ENCODE measurements at places on chromosomes 5 and 9.

- no peak for ATAC-seq
Observed at GRCh38 chr9:127180457-127181314, 58.3 kb upstream of the ANGPTL2 start.

- ATAC-seq = no peak
Observed at GRCh38 chr5:169974121-169974770, 6.0 kb downstream of the INSYN2B start.

GRCh38 chr5:93723005-93723404 lies 18.4 kb downstream of the POU5F2 start:
- no peak for ATAC-seq

DNA sequence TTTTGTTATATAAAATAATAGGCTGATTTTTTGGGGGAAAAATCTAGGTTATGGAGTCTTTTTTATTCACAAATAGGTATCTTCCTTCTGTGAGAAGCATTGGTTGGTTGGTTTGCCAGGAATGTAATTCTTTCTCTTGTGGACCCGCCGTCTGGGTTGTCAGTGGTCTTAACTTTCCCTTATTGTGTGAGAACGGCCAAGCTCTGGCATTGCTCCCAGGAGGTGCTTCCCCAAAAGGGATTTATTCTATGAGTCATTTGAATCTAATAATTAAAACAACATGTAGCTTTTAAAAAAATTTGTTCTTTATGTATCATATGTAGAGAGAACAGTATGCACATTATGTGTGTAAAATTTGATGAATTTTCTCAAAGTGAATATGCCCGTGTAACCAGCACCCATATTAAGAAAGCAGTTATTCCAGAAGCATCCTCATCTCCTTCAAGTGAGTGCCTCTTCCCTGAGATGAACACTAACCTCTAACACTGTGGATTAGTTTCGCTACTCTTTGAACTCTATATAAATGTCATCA lies 114.4 kb downstream of the MAST4 start:
- no peak for ATAC-seq

- ATAC-seq = no peak
Observed at GRCh38 chr9:123530244-123530643, 174.2 kb downstream of the CRB2 start.

- no peak for ATAC-seq
Observed at GRCh38 chr5:15797116-15797515, 297.1 kb downstream of the FBXL7 start.

- ATAC-seq = no peak
Observed at GRCh38 chr5:175815126-175815913, 56.1 kb upstream of the CPLX2 start.

GRCh38 chr9:109245310-109245897 lies 75.5 kb downstream of the EPB41L4B start:
- no peak for ATAC-seq

DNA sequence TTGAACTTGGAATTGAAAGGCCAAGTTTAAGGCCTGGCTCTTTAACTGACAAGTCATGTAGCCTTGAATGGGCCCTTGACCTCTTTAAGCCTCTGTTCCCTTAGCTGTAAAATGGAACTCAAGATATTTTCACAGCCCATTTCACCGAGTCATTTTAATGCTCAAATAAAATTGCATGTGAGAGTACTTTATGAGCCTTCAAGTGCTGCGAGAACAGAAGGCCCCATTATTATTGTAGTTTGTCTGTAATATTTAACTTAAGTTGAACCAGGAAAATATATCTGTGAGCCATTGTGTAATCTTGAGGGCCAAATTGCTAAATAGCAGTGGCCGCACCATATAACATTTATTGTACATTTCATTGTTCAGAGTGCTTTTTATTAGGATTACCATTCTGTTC lies 249.9 kb downstream of the NTRK2 start:
- no peak for ATAC-seq

GRCh38 chr5:67010684-67011409 lies 185.8 kb downstream of the CD180 start:
- ATAC-seq = no peak

DNA sequence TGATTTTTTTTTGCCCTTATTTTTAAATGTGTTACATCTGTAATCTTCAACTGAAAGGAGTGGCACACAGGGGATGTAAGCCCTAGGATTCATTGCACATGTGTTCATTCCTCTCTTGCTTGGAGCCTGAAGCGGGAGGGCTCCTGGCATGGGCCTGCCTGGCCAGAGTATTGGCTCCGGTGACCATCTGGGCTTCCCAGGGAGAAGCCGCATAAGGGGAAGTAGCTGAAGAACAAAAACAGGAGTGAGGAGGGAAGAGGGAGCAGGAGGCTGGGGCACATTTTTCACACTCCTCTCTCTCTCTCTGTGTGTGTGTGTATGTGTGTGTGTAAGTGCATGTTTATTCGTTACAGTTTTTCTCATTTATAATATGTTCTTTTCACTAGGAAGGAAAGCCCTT lies 269.9 kb downstream of the PRR16 start:
- no peak for ATAC-seq

GRCh38 chr5:78899922-78900362 lies 85.2 kb downstream of the ARSB start:
- ATAC-seq = no peak

DNA sequence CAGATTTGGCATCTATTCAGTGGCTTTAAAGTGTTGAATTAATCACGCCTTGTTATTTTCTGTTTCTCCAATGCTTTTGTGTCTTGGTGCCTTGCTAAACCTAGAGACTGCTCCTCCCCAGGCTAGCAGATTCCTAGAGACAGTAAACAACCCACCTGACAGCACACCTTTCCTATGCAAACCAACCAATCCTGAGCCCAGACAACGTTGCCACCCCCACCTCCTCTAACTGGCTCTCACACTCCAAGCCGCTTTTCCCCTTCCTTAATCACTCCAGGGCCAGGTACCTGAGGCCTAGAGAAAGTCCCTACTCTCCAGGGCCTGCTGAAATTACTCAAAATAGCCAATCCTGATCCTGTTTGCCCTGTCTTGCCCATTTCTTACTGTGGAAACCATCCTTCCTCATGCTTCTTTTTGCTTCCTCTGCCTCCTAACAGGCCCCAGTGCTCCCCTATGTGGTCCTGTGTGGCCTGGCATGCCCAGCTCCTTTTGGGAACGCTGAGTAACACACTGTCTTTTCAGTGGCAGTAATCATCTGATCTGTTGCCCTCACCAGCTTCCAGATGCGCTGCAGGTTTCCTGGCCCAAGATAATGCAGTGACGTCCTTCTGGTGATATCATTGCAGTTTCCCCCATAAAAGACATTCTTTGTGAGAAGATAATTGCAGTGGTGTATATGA lies 53.4 kb downstream of the GAS1 start:
- no peak for ATAC-seq

DNA sequence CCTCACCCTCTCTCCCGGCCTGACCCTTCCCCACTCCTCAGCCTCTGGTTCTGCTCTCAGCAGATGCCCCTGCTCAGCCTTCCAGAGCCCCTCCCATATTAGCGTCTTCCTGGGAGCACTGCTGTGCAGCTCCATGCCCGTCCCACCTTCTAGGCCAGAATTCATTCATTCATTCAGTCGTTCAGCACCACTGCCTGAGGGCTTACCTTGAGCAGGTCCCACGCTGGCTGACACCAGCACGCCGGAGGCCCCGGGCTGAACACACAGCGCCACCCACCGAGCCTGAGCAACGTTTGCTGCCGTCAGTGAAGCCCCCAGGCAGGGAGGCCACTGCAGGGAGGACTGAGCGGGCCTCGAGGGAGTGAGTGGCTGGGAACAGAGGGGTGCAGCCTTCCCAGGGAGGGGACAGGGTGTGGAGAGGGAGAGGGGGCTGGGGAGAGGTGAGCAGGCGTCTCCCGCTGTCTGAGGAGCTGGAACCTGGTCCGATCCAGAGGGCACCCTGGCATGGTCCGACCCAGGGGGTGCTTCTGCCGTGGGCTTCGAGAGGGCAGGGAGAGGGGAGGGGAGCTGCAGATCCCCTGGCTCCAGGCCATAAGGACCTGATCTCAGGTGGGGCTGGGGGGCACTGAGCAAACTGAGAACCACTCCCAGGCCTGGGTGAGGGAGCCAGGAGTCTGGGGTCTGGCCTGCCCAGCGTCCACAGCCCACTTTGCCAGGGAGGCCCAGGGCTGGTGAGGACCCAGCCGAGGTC lies 98.8 kb upstream of the RAPGEF1 start:
- ATAC-seq = no peak

DNA sequence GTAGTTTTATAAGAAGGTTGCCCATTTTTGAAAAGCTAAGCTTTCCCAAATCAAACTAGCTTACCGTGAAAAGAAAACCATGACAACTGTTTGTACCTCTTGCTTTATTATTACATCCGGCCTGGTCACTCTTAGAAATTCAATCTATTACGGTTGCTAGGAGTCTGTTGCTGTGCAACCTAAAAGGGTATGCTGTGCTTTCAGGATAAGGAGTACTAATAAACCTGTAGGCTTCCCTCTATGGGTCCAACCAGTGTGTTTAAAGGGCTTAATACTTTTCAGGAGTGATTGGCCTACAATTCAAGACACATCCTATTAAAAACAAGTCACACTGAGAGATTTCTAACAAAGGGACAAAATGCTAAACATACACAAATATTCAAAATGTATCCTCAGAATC lies 27.1 kb downstream of the RFX3 start:
- no peak for ATAC-seq

DNA sequence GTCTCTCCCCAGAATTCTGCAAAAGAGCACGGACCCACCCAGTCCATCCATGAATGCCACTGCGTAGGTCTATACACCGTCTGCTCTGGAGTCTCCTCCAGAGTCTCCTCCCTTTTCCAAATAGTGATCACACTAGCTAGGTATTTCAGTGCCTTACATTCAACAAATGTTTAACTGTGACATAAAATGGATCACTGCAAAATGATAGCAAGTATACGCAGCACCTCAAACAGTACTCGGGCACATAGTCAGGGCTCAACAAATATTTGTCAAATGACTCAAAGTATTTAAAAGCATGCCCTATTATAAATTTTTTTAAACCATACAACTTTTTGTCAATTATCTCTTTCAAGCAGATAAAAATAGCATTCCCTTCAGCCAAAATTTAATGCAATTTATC lies 60.5 kb downstream of the TLE1 start:
- ATAC-seq = no peak

DNA sequence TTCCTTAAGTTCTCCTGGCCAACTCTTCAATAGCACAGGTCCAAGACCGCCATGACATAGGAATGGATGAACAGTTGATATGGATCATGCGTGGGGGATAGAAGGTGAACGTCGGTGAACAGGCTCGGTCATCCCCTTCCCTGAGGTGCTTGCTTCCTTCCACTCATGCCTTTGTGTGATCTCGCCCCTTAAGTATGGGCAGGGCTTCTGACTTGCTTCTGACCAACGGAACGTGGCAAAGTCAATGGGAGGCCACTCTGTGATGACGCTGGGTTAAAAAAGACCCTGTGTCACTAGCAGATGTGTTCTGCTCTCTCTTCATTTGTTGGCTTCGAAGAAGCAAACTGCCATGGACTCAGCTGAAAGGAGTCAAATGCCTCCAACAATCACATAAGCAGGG lies 240.5 kb upstream of the TUT7 start:
- ATAC-seq = no peak

DNA sequence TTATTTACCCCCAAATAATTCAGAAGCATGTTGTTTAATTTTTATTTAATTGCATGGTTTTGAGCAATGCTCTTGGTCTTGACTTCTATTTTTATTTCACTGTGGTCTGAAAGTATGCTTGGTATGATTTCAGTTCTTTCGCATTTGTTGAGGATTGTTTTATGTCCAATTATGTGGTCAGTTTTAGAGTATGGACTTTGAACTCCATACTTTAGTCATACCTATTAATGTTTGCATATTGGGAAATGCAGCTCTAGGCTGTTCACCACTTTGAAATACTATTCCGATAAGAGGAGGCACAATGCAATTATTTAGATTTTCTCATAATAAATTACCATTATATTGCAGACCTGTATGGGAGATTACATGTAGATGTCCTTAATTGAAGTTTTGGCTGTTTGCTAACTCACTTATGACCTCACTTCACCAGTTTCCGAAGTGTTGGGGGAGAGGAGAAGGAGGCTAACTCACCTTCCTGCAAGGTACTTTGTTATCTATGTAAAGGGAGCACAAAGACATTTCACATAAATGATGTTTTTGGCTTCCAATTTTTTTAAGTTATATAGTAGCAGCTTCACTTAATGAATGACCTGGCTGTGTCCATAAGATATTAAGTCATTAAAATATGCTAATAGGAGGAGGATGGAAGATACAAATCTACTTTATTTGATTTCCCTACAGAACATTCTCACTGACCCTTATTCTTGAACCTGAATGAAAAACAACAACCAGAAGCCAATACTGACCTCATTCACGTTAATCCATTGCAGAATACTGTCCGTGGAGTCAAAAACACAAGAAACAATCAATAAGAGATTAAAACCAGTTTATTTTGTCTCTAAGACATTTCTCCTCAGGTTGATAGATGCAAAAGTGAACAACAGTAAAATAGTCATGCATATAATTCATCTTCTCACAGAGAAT lies 970.3 kb upstream of the ARRDC3 start:
- ATAC-seq = no peak

DNA sequence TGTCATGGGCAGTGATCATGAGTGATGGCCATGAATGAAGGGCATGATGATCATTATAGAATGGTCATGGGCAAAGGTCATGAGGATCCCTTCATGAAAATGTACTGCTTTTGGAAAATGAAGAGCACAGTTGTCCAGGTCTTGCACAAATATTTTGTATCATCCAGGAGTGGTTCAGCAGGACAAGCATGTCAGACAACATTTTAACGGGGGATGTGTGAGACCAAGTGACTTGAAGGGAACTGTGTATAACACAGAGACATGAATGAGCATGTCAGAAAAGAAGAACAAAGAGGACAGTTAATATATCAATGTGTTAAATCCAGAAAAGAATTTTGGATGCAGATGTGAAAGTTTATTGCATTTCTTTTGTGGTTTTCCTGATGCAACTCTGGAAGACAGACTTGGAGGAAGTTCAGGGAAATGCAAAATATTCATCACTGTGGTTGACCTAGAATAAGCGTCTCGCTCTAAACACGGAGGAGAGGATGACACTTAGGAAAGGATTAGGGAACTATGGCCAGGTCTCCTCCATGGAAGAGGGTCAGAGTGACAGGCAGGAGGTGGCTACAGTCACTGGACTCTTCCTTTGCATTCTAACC lies 116.1 kb upstream of the IRX4 start:
- no peak for ATAC-seq

DNA sequence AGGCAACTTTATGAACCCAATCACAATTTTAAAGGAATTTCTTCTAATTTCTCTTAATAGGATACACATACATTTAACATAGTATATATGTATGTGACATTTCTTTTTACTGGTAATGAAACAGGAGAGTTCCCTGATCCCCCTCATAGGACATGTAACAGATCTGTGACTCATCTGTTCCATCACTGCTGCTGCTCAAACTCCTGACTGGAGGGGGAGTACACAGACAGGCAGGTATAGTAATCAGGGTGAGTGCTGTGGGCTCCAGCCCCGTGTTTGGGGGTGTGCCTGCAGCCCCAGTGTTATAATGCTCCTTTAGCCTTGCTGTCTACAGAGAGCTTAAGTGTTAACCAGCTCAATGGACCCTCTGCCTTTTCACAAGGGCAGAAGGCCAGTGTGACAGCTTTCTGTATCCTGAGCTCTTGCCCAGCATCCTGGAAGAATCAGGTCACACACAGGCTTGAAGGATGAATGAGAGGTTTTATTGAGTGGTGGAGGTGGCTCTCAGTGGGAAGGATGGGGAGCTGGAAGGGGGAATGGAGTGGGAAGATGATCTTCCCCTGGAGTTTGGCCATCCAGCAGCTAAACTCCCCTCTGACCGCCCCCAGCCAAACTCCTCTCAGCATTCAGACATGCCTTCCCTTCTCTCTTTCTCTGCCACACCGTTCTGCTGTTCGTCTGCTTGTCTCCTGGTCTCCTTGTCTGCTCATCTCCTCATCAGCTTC lies 161.3 kb downstream of the ZNF608 start:
- ATAC-seq = peak; percentile 38

- ATAC-seq = no peak
Observed at GRCh38 chr5:133707629-133708028, 95.3 kb upstream of the FSTL4 start.

Measured in stimulated activated memory B cell treated with anti-CD40 and anti-IgM and Interleukin-4, amounts not matched to agents 10 μg/mL and 1 μg/mL and 100 μg/mL, for 72 hours (primary cell).